ENCODE measurements at places on chromosomes 7 and 10.
A peak's percentile ranks its signal among the peaks of the same experiment; 100 is the strongest.

- no peak for DNase-seq
- no peaks in the 10 kb centered on the region for H3K4me1 ChIP-seq
- no peak overlapping the region for H3K4me3 ChIP-seq
- H3K27ac ChIP-seq, result no peak overlapping the region
These were observed 42.8 kb downstream of the MYL10 start for GRCh38 chr7:101586078-101586905.

- H3K4me3 ChIP-seq, result peak overlapping the region; percentile 78
- peaks cover 35% of the 10 kb centered on the region for H3K4me1 ChIP-seq
- peaks cover 64% of the 10 kb centered on the region for H3K27me3 ChIP-seq
- DNase-seq, result no peak
- peaks cover 26% of the 10 kb centered on the region for H3K36me3 ChIP-seq
- peak overlapping the region; percentile 61 for H3K27ac ChIP-seq
These were observed 1.3 kb upstream of the TNRC18 start for GRCh38 chr7:5424749-5425506.

- H3K36me3 ChIP-seq, result no peaks in the 10 kb centered on the region
- no peaks in the 10 kb centered on the region for H3K4me1 ChIP-seq
- H3K27ac ChIP-seq, result no peak overlapping the region
- no peak overlapping the region for H3K4me3 ChIP-seq
- peaks cover 79% of the 10 kb centered on the region for H3K27me3 ChIP-seq
These were observed 41.6 kb upstream of the SDHAF3 start for GRCh38 chr7:97075928-97076327.

DNA sequence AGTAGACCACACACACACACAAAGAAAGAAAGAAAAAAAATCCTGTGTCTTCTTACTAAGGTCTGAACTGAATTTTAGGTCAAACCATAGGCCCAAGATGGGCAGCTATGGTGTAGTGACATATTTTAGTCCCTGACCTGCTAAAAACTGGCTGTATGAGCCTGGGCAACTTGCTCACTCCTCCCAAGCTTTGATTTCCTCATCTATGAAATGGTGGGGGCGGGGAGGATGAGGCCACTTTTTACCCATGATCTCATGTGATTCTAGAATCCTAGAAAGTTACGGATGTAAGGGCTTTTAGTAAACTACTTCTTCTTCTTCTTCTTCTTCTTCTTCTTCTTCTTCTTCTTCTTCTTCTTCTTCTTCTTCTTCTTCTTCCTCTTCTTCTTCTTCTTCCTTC, 6.1 kb upstream of the CCL24 start:
- H3K4me3 ChIP-seq, result no peak overlapping the region
- DNase-seq, result no peak
- H3K36me3 ChIP-seq, result no peaks in the 10 kb centered on the region
- H3K27me3 ChIP-seq, result peaks cover 24% of the 10 kb centered on the region
- H3K4me1 ChIP-seq, result no peaks in the 10 kb centered on the region

- H3K27ac ChIP-seq, result no peak overlapping the region
- no peaks in the 10 kb centered on the region for H3K36me3 ChIP-seq
- no peak for DNase-seq
- peaks cover 24% of the 10 kb centered on the region for H3K4me1 ChIP-seq
- H3K4me3 ChIP-seq, result no peak overlapping the region
These were observed 33.7 kb downstream of the CFAP58 start for GRCh38 chr10:104387130-104387888.

DNA sequence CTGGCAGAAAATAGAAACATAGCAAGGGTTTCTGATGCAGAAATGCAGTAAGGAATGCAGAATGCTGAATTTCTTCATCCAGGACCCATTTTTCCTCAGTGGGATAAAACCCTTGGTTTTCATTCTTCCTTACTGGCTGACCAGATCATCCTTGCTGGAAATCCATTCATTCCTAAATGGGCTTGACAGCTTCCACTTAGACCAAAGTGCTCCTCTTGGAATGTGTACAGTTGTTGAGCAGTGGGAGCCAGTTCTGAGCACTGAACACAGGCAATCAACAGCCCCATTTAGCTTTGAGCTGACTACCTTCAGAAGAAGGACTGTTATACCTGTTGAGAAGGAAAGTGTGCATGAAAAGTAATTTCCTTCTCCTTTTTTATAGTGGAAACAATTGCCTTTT, 232.1 kb downstream of the SORCS3 start:
- H3K4me3 ChIP-seq, result no peak overlapping the region
- DNase-seq, result no peak
- H3K27me3 ChIP-seq, result peaks cover 7% of the 10 kb centered on the region
- no peak overlapping the region for H3K27ac ChIP-seq
- no peaks in the 10 kb centered on the region for H3K4me1 ChIP-seq
